ENCODE measurements at places on chromosomes 6 and 20. TPM values are rescaled to one million over a fixed set of nuclear protein-coding genes. Genes with fewer than 3 reads are reported as not detected.

NRSN1 gene
- total RNA-seq = not detected

RRP36 gene
- total RNA-seq = 53.9 TPM

NMBR gene
- total RNA-seq = not detected

CDKAL1 gene
- 31.9 TPM for total RNA-seq

- DNase-seq = no peak
- H3K27ac ChIP-seq = peak overlapping the region; percentile 79
Observed at GRCh38 chr6:166336847-166337246, 5.5 kb downstream of the SFT2D1 start.

DNA sequence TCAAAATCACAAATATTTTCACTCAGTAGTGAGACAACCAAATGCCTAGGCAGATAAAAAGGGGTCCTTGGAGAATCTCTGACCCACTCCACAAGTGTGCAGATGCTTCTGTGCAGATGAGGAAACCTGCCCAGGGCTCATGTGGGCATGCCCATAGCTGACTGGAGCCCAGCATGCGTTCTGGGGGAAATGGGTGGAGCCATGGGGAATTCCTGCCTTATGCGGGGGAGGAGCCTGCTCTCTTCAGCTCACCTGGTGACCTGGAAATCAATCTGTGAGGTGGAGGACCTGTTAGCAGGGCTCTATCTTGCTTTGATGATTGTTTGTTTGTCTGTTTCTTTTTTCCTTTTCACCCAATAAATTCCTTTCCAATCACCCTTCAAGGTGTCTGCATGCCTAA is 23.4 kb upstream of the PLN start:
- peaks cover 9% of the 10 kb centered on the region for H3K4me1 ChIP-seq
- DNase-seq = no peak

DNA sequence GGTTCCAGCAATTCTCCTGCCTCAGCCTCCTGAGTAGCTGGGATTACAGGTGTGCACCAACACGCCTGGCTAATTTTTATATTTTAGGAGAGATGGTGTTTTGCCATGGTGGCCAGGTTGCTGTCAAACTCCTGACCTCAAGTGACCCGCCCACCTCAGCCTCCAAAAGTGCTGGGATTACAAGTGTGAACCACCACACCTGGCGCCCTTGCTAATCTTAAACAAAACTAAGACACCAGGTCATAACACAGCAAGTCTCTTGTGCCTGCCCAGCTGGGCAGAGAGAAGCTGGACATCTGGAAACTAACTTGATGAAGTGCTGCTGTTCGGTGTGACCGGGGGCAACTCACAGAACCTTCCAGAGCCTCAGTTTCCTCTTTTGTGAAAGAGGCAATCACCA is 68.0 kb downstream of the PPP1R3G start:
- no peaks in the 10 kb centered on the region for H3K27me3 ChIP-seq
- no peak overlapping the region for H3K4me3 ChIP-seq
- H3K4me1 ChIP-seq = no peaks in the 10 kb centered on the region
- no peak overlapping the region for H3K27ac ChIP-seq
- no peaks in the 10 kb centered on the region for H3K36me3 ChIP-seq
- no peak for DNase-seq

DNA sequence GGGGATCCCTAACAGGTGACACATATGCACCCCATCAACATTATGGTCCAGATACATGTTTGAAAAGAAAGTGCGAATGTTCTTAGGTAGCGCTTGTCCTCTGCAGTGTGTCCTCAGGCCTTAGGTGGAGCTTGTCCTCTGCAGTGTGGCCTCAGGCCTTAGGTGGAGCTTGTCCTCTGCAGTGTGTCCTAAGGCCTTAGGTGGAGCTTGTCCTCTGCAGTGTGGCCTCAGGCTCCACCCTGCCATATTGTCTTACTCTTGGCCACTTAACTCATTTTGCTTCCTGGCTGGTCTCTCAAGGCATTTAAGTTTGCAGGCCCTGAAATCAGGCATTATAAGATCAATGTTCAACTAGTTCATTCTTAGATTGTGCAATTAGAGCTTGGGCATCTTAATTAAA is 74.7 kb upstream of the SCP2D1 start:
- peaks cover 11% of the 10 kb centered on the region for H3K4me1 ChIP-seq
- no peak overlapping the region for H3K4me3 ChIP-seq
- H3K27me3 ChIP-seq = no peaks in the 10 kb centered on the region

DNA sequence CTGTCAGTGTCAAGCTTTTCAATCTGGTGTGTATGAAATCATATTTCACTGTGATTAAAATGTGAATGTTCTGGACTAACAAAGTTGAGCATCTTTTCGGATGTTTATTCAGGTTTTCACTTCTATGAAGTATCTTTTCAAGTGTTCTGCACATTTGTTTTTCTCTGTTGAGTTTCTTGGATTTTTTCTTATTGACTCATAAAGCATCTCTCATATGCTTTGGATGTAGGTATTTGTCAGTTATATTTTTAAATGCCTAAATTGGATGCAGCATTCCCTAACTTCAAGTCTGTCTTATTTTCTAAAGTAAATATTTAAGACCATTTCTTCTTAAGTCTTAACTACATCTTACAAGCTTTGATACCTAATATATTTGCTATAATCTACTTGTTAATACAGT is 398.0 kb downstream of the PLCB1 start:
- no peak overlapping the region for H3K27ac ChIP-seq
- H3K4me1 ChIP-seq = peaks cover 3% of the 10 kb centered on the region
- H3K27me3 ChIP-seq = no peaks in the 10 kb centered on the region
- no peaks in the 10 kb centered on the region for H3K36me3 ChIP-seq
- no peak overlapping the region for H3K4me3 ChIP-seq

- DNase-seq = no peak
- peaks cover 9% of the 10 kb centered on the region for H3K36me3 ChIP-seq
- H3K4me3 ChIP-seq = peak overlapping the region; percentile 84
- H3K27me3 ChIP-seq = peaks cover 20% of the 10 kb centered on the region
Observed at GRCh38 chr6:30006170-30007131, 54.6 kb upstream of the POLR1H start.

Data from activated B cell treated with CpG ODN at 0.5 μM for 24 hours (primary cell).